ENCODE measurements at places on chromosomes 2 and 18.

DNA sequence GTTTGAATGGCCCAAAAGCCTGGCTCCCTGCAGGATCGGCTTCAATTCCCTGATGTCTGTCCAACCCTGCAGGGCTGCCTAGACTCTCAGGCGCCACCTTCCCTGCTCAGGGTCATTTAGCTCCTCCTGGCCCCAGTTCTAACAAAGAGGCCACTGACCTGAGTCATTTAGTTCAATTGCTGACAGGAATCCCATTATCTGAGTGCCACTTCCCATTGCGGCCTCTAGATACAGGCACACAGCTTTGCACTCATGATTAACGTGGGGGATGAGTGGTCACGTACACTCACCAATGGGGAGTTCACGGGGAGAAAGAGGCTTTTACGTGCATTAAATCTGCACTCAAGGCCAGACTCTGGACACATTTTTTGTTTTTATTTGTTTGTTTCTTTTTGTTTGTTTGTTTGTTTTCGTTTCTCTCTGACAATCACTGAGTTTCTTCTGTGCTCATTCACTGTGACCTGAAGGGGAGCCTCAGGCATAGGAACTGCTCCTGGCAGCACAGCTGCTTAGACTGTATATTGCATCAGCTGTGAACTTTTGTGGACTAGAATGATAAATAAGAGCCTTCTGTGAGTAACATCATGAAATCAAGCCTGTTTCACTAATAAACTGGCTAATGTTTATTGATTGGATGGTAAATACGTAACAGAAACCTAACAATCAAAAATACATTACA is 118.9 kb upstream of the CTNNA2 start:
- DNase-seq: no peak

GRCh38 chr18:59056706-59057492 is 82.8 kb upstream of the SEC11C start:
- DNase-seq: no peak

- DNase-seq: no peak
These were observed 8.5 kb downstream of the CEP76 start for GRCh38 chr18:12694032-12694431.

GRCh38 chr2:124804014-124804940 is 779.2 kb downstream of the CNTNAP5 start:
- no peak for DNase-seq

GRCh38 chr2:239905884-239906654 is 119.1 kb downstream of the NDUFA10 start:
- DNase-seq: no peak

- DNase-seq: no peak
These were observed 49.8 kb downstream of the ZC3H15 start for GRCh38 chr2:186535861-186536260.

DNA sequence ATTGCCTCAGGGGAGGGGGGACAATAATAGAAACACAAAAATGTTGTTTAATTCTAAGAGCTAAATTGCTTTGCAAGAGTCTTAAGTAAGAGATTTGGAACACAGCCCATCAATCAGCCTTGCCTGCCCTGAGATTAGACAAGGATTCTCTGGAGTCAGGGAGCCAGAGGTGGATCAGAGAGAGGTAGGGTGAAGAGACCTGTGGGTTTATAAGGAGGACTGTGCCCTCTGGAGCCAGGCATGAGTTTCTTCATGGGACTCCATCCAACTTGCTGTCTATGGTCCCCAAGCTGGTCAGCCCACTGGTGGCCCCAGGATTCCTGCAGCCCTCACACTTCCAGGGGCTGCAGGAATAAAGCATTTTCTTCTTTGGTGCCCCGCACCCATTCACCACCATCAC is 139.3 kb downstream of the ALK start:
- DNase-seq: no peak

GRCh38 chr18:32583431-32583830 is 112.7 kb upstream of the GAREM1 start:
- DNase-seq: no peak

DNA sequence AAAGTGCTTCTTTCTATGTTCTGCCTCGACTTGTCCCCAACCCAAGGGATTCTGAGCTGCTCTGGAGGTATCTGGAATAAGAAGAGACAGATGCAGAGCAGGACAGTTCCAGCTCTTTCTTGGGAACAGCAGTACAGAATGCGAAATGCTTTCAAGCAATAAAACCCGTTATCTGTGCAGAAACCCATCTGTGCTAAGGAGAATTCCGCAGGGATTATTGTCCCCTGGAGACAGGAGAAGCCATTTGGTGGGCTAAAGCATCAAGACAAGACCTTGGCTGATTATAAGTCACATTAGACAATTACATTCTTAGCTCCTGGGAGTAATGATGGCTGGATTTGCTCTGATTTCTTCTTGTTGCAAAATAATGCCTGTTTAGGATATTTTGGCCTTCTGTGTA is 185.4 kb upstream of the GLI2 start:
- DNase-seq: no peak

DNA sequence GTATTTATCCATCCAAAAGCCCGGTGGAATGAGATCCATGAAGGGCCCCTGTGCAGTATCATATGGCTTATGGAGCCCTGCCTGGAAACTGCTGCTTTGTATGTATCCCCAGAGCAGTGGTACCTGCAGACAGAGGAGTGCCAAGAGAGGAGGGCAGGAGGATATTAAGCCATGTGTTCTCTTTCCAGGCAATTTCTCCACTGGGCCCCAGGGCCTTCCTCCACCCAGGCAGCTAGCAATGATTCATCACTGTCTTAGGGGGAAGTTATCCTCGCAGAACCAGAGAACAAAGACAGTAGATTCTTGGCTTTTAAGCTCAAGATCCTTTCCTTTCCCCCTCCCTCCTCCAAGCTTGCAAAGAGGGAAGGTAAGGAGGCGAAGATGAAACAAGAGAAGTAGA is 98.1 kb downstream of the LRRC30 start:
- DNase-seq: no peak

DNA sequence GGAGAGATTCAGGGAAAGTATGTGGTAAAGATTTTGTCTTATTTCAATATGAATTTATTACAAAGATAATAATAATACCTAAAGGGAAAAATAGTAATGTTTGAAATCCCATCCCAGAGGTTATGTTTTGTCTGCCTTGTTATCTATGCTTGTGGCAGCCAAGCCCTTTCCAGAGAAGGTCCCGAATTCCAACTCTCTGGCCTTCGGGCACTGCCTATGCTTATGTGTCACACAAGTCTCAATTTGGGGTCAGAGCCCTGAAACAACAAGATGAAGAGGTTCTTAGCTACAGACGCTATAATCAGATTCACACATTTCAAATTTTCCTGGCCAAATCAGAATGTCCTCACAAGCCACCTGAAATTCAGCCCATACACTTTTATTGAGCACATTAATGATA is 59.9 kb downstream of the DNER start:
- DNase-seq: no peak

- DNase-seq: no peak
These were observed 19.9 kb upstream of the SCYGR1 start for GRCh38 chr2:227407591-227408151.

- DNase-seq: no peak
These were observed 15.6 kb upstream of the NFATC1 start for GRCh38 chr18:79379931-79380815.

DNA sequence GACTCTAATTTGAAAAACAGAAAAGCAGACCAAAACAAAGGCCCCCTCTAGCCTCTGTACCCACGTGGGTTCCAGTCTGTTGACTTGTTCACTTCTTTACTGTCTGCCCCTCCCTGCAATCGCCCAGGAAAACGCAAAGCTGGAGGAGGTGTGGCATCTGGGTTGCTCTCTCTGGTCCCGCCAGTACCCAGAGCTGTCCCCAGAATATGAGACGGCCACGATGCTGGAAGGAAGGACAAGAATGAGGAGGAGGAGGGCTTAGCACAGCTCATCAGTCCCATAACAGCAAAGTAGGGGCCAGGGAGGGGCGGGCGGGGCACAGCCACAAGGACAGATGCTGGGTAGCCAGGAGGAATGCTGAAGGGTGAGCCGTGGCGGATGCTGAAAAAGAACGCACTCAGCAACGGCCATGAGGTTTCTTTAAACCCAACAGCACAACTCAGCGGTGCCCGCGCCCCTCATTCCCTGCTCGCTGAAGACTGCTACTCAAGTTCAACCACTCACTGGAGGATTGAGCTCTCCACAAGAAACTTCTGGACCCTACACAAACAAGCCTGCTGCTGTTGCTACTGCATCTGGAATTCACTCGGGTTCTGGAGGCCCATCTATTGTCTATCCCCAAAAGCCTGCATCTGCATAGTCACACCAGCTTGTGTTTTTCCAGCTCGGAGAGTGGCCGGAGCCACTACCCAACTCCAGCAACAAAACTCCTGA is 187.7 kb downstream of the HDAC4 start:
- no peak for DNase-seq

- no peak for DNase-seq
These were observed 2.9 kb downstream of the SPTBN1 start for GRCh38 chr2:54459037-54459441.

- DNase-seq: no peak
These were observed 77.8 kb downstream of the CTIF start for GRCh38 chr18:48616484-48617255.

GRCh38 chr2:112685271-112685884 is 35.4 kb upstream of the NT5DC4 start:
- no peak for DNase-seq

GRCh38 chr18:37259711-37260110 is 305.9 kb downstream of the CELF4 start:
- no peak for DNase-seq

- no peak for DNase-seq
These were observed 217.7 kb downstream of the SH3RF3 start for GRCh38 chr2:109346601-109347228.

GRCh38 chr2:228652366-228652765 is 470.9 kb upstream of the SPHKAP start:
- no peak for DNase-seq

DNA sequence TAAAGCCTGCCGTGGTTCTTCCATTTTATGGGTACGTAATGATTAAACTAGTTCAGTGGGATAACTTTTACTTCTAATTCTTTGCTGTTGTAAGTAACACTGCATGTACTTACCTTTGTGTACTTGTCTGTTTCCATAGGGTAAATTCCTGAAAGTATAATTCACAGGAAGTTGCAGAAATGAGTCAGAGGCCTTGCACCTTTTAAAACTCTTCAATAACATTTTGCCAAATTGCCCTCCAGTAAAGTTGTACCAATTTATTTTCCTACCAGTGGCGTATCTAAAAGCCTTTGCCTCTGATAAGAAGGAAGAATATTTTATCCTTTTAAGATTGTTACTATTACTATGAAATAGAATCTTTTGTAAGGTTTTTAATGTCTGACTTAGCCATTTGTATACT is 65.1 kb downstream of the CAB39 start:
- no peak for DNase-seq

- DNase-seq: no peak
These were observed 297.2 kb downstream of the CDCA7 start for GRCh38 chr2:173651891-173652290.

- DNase-seq: no peak
These were observed 37.9 kb upstream of the ITGA4 start for GRCh38 chr2:181419129-181419855.

GRCh38 chr2:159204381-159205144 is 81.9 kb downstream of the WDSUB1 start:
- DNase-seq: no peak

DNA sequence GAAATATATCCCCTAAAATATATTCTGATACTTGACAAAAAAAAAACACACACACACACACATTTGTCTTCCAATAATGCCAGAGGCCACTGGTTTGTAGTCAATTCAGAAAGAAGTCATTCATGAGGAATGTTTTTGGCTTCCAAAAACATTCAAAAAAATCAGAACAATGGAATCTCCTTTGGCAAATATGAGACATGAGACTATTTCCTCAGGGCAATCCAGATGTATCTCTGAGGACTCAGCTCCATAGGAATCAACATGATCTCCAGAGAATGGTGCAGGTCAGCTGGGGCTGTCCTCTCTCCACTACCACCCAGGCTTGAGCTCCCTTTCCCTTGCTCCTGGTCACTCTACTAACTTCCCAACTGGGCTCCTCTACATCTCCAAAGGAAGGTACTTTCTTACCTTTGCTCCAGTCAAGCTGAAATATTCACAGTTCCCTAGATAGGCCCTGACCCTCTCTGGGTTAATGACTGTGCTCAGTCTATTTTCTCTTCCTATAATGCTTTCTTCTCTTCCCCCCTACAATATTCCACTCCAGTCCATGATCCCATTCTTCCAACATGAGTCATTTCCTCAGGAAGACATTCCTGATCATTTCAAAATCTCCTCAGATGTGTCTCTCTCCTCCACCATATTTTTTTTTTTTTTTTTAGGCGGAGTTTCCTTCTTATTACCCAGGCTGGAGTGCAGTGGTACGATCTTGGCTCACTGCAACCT is 145.3 kb downstream of the C1D start:
- no peak for DNase-seq

- no peak for DNase-seq
These were observed 101.4 kb downstream of the PTRHD1 start for GRCh38 chr2:24691806-24692205.

- no peak for DNase-seq
These were observed 60.4 kb downstream of the ARL4C start for GRCh38 chr2:234436482-234436837.

- no peak for DNase-seq
These were observed 23.8 kb downstream of the ATG16L1 start for GRCh38 chr2:233275223-233275622.

GRCh38 chr18:23588836-23589560 is 2.7 kb upstream of the NPC1 start:
- no peak for DNase-seq

- DNase-seq: no peak
These were observed 14.8 kb downstream of the ERBB4 start for GRCh38 chr2:212523756-212524155.

DNA sequence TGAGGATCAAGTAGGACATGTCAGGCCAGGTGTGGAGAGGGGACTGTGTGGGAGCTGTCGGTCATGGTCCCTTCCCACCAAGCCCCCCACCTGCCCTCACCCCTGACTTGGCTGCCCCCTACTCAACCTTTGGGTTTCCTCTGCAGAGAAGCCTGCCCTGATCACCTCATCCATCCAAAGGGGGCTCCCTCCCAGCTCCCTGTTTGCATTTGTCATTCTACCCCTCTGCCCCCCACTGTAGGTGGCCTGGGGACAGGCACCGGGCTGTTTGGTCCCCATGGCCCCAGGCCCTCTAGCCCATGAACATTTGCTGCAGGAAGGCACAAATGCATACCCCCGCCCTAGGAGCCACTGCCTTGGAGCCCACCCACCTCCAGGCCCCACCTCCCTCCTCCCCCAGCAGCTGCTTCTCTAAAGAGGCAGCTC is 115.0 kb downstream of the SMAD7 start:
- no peak for DNase-seq

DNA sequence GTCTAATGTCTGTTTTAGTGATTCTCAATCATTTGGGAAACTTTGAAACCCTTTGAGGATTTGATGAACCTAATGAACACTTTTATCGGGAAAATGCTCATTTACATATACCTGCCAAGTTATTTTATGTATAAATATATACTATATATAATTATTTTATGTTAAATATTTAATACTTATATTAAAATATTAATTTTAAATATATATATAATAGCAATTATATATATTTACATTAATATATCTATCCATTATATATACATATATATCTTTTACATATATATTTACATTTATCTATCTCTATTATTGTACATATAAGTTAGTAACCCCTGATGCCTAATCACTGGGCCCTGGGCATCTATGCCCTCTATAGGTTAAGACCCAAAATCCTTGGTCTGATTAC is 763.3 kb upstream of the FSHR start:
- DNase-seq: no peak

Data from NCI-H2081 treated with DMSO at 0.1 percent for 48 hours (cell line).